Effector memory CD8-positive, alpha-beta T cell (primary cell): ENCODE measurements at places on chromosomes 13 and 19.

DNA sequence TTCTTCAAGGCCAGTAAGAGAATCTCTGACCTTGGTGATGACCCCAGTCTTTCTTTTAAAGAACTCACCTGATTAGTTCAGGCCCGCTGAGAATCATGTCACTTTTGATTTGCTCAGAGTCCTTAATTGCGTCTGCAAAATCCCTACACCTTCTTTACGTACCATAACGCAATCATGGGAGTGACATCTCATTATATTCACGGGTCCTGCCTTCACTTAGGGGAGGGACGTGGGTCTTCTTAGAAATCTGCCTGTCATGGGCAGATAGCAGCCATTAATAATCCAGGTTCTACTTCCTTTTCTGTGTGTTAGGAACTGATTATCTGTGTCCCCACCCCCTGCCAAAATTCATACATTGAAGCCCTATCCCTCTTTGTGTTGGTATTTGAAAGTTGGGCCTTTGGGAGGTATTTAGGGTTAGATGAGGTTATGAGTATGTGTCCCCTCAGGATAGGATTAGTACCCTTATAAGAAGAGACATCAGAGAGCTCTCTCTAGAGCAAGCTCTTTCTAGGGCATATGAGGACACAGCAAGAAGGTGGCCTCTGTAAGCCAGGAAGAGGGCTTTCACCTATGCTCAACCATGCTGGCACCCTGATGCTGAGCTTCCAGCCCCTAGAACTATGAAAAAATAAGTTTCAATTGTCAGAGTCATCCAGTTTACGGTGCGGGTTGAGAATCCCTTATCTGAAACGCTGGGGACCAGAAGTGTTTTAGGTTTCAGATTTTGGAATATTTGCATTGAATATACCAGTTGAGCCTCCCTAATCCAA is 9.9 kb downstream of the TPP2 start:
- no peaks in the 10 kb centered on the region for H3K27me3 ChIP-seq
- no peak overlapping the region for H3K4me3 ChIP-seq
- peaks cover 67% of the 10 kb centered on the region for H3K4me1 ChIP-seq
- no peak for DNase-seq
- H3K27ac ChIP-seq: peak overlapping the region; percentile 35

DNA sequence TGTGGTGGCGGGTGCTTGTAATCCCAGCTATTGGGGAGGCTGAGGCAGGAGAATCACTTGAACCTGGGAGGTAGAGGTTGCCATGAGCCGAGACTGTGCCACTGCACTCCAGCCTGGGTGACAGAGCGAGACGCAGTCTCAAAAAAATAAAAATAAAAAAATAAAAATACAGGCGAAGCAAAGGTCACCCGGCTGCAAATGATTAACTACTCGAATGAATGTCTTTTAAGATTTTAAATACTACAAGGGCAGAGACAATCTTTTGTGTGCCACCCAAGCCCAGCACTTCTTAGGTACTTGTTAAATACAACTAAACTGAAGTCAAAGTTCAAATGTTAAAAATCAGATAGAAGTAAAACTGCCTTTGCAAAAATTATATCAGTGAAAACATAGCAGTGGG is 6.7 kb downstream of the LNX2 start:
- peaks cover 44% of the 10 kb centered on the region for H3K4me1 ChIP-seq
- peak overlapping the region; percentile 14 for H3K27ac ChIP-seq
- H3K36me3 ChIP-seq: no peaks in the 10 kb centered on the region
- H3K4me3 ChIP-seq: no peak overlapping the region
- DNase-seq: no peak

DNA sequence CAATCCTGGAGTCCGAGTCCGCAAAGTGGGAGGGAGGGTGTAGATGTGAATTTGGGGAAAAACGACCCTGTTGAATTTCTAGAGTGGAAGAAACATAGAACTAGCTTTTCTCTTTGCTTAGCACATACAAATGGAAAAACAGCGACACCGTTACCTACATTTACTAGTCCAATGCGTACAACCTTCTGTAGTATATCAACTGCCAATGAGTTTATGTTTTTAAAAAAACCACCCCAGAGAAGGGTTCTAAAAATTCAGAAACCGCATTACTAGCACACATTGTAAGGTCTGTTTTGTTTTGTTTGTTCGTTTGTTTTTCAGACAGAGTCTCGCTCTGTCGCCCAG is 332 bp upstream of the SUPT20H start:
- H3K27me3 ChIP-seq: no peaks in the 10 kb centered on the region
- DNase-seq: no peak
- peaks cover 15% of the 10 kb centered on the region for H3K36me3 ChIP-seq
- H3K4me1 ChIP-seq: peaks cover 22% of the 10 kb centered on the region
- H3K4me3 ChIP-seq: peak overlapping the region; percentile 90

DNA sequence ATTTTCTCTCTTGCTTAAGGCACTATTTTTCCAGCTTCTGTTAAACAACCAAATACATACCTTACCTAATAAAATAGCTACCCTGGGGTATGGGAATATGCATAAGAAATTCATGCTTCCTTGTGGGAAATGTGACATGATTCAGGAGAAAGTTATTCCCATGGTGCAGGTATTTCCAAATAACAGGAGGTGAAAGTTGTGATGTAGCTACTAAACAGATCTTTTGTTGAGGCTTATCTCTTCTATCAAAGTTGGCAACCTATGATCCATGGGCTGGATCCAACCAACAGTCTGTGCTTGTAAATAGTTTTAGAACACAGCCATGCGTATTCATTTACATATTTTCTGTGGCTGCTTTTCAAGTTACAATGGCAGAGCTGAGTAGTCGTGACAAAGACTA is 177.8 kb upstream of the NBEA start:
- no peaks in the 10 kb centered on the region for H3K27me3 ChIP-seq
- no peak for DNase-seq
- H3K4me3 ChIP-seq: no peak overlapping the region
- no peaks in the 10 kb centered on the region for H3K36me3 ChIP-seq
- no peak overlapping the region for H3K27ac ChIP-seq

GRCh38 chr13:43268632-43269031 is 245.2 kb downstream of the DNAJC15 start:
- H3K27ac ChIP-seq: no peak overlapping the region
- no peaks in the 10 kb centered on the region for H3K36me3 ChIP-seq
- no peak for DNase-seq
- no peaks in the 10 kb centered on the region for H3K4me1 ChIP-seq
- no peak overlapping the region for H3K4me3 ChIP-seq
- H3K27me3 ChIP-seq: peaks cover 27% of the 10 kb centered on the region

- no peak overlapping the region for H3K27ac ChIP-seq
- peaks cover 3% of the 10 kb centered on the region for H3K36me3 ChIP-seq
- H3K27me3 ChIP-seq: peaks cover 45% of the 10 kb centered on the region
- DNase-seq: no peak
- no peaks in the 10 kb centered on the region for H3K4me1 ChIP-seq
- no peak overlapping the region for H3K4me3 ChIP-seq
Measured at GRCh38 chr13:46521921-46522747, 30.8 kb upstream of the LRCH1 start.

DNA sequence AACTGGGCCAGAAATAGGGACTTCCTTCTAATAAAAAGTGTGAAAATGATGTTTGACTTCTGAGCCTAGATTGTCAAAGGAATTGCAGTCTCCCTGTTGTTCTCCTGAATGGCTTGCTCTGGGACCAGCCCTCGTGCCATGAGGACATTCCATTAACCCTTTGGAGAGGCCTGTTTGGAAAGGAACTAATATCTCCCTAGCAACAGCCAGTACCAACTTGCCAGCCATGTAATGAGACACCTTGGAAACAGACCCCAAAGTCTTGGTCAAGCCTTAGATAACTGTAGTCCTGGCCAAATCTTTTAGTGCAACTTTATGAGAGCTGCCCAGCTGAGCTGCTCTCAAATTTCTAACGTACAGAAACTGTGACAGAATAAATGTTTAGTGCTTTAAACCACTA is 8.2 kb upstream of the SIAH3 start:
- no peaks in the 10 kb centered on the region for H3K4me1 ChIP-seq
- H3K36me3 ChIP-seq: no peaks in the 10 kb centered on the region
- no peak for DNase-seq
- H3K27ac ChIP-seq: no peak overlapping the region

- H3K27ac ChIP-seq: peak overlapping the region; percentile 1
- H3K4me3 ChIP-seq: no peak overlapping the region
- H3K36me3 ChIP-seq: no peaks in the 10 kb centered on the region
- no peak for DNase-seq
Measured at GRCh38 chr13:113464476-113464875, 11.2 kb upstream of the ADPRHL1 start.

GRCh38 chr13:106177146-106177545 is 358.3 kb downstream of the EFNB2 start:
- H3K36me3 ChIP-seq: no peaks in the 10 kb centered on the region
- no peak overlapping the region for H3K4me3 ChIP-seq
- H3K27me3 ChIP-seq: no peaks in the 10 kb centered on the region
- no peak for DNase-seq
- H3K4me1 ChIP-seq: no peaks in the 10 kb centered on the region
- no peak overlapping the region for H3K27ac ChIP-seq

- peaks cover 52% of the 10 kb centered on the region for H3K36me3 ChIP-seq
- DNase-seq: no peak
- peak overlapping the region; percentile 51 for H3K4me3 ChIP-seq
- no peaks in the 10 kb centered on the region for H3K27me3 ChIP-seq
- H3K27ac ChIP-seq: peak overlapping the region; percentile 70
Measured at GRCh38 chr19:42196011-42197001, 21.2 kb downstream of the DEDD2 start.

GRCh38 chr19:7004313-7004931 is 16.8 kb downstream of the MBD3L2B start:
- no peaks in the 10 kb centered on the region for H3K36me3 ChIP-seq
- peak; percentile 30 for DNase-seq
- no peak overlapping the region for H3K4me3 ChIP-seq
- peaks cover 18% of the 10 kb centered on the region for H3K27me3 ChIP-seq

- no peaks in the 10 kb centered on the region for H3K36me3 ChIP-seq
- no peaks in the 10 kb centered on the region for H3K4me1 ChIP-seq
- H3K4me3 ChIP-seq: no peak overlapping the region
- DNase-seq: no peak
- H3K27ac ChIP-seq: no peak overlapping the region
Measured at GRCh38 chr19:29866011-29866410, 54.2 kb downstream of the CCNE1 start.

GRCh38 chr13:31998131-31998530 is 33.4 kb upstream of the FRY start:
- DNase-seq: no peak
- no peak overlapping the region for H3K4me3 ChIP-seq
- H3K27ac ChIP-seq: no peak overlapping the region
- H3K4me1 ChIP-seq: no peaks in the 10 kb centered on the region
- H3K36me3 ChIP-seq: no peaks in the 10 kb centered on the region

- no peaks in the 10 kb centered on the region for H3K36me3 ChIP-seq
- H3K4me1 ChIP-seq: peaks cover 5% of the 10 kb centered on the region
- no peak overlapping the region for H3K27ac ChIP-seq
- H3K27me3 ChIP-seq: peaks cover 73% of the 10 kb centered on the region
Measured at GRCh38 chr13:29428310-29429181, 166.9 kb downstream of the SLC7A1 start.

DNA sequence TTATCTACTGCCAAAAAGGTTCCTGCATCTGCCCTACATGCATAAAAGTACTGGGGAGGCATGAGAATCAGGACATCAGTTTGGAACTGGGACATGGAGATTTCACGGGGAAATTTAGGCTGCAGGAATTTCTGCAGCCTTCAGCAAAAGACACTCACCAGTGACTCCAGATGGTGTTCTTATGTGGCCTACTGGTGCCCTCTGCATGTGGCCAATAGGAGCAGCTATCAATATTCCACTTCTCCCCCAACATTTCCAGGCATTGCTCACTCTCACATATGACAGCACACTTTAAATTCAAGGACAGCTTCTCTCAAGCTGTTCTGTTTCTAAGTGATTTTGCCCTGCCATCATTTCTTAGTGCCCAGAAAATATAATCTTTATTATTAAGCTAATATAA is 570.5 kb upstream of the ARGLU1 start:
- no peaks in the 10 kb centered on the region for H3K27me3 ChIP-seq
- no peak for DNase-seq
- H3K4me3 ChIP-seq: no peak overlapping the region
- H3K4me1 ChIP-seq: no peaks in the 10 kb centered on the region

DNA sequence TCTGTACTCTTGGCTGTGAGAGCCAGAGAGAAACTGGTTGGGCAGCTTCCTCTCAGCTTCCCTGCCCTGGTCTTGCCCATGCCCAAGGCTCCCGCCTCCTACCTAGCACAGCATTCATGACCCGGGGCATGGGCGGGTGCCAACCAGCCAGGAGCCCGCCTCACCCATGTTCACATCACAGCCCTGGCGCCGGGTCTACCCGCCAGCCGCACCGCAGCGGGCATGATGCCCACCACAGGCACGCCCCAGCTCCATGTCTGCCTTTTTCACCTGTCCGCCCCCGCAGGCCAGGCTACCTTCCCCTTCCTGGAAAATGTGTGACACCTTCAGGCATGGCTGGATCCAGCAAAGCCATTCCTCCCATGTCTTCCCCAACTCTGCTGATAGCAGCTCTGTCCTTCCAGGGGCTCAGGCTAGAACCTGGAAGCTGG is 42.1 kb downstream of the PTPRS start:
- no peak overlapping the region for H3K4me3 ChIP-seq
- no peaks in the 10 kb centered on the region for H3K36me3 ChIP-seq
- H3K4me1 ChIP-seq: peaks cover 3% of the 10 kb centered on the region

- peaks cover 28% of the 10 kb centered on the region for H3K4me1 ChIP-seq
- no peaks in the 10 kb centered on the region for H3K27me3 ChIP-seq
- peaks cover 26% of the 10 kb centered on the region for H3K36me3 ChIP-seq
- H3K4me3 ChIP-seq: no peak overlapping the region
- H3K27ac ChIP-seq: no peak overlapping the region
Measured at GRCh38 chr19:58521651-58522050, 2.0 kb upstream of the ZBTB45 start.

GRCh38 chr13:40534456-40534855 is 132.0 kb downstream of the FOXO1 start:
- H3K4me3 ChIP-seq: no peak overlapping the region
- no peaks in the 10 kb centered on the region for H3K27me3 ChIP-seq
- no peaks in the 10 kb centered on the region for H3K36me3 ChIP-seq
- no peak overlapping the region for H3K27ac ChIP-seq
- peaks cover 2% of the 10 kb centered on the region for H3K4me1 ChIP-seq
- no peak for DNase-seq

- DNase-seq: no peak
- no peak overlapping the region for H3K27ac ChIP-seq
- no peak overlapping the region for H3K4me3 ChIP-seq
- H3K4me1 ChIP-seq: peaks cover 2% of the 10 kb centered on the region
- H3K36me3 ChIP-seq: no peaks in the 10 kb centered on the region
Measured at GRCh38 chr13:31967155-31967554, 64.4 kb upstream of the FRY start.

- H3K36me3 ChIP-seq: peaks cover 17% of the 10 kb centered on the region
- peaks cover 29% of the 10 kb centered on the region for H3K4me1 ChIP-seq
- no peak overlapping the region for H3K27ac ChIP-seq
- peak overlapping the region; percentile 81 for H3K4me3 ChIP-seq
- DNase-seq: peak; percentile 70
- peaks cover 35% of the 10 kb centered on the region for H3K27me3 ChIP-seq
Measured at GRCh38 chr19:55353803-55354697, 469 bp downstream of the COX6B2 start.

DNA sequence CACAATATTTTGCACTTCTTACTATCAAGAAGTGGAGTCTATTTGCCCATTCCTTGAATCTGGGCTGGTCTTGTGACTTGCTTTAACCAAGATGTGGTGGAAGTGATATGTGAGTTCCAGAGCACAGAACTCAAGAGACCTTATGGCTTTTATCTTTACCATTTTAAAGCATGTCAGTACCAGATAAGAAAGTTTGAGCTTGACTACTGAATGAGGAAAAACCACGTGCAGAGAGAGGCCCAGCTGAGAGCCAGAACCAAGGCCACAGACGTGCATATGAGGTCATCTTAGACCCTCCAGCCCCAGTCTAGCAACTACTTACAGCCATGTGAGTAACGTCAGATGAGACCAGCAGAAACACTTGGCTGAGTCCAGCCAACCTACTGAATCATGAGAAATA is 6.3 kb upstream of the CDK8 start:
- no peaks in the 10 kb centered on the region for H3K4me1 ChIP-seq
- no peak overlapping the region for H3K27ac ChIP-seq
- DNase-seq: no peak
